ENCODE measurements at places on chromosomes 11 and 22.
A peak's percentile ranks its signal among the peaks of the same experiment; 100 is the strongest.

DNA sequence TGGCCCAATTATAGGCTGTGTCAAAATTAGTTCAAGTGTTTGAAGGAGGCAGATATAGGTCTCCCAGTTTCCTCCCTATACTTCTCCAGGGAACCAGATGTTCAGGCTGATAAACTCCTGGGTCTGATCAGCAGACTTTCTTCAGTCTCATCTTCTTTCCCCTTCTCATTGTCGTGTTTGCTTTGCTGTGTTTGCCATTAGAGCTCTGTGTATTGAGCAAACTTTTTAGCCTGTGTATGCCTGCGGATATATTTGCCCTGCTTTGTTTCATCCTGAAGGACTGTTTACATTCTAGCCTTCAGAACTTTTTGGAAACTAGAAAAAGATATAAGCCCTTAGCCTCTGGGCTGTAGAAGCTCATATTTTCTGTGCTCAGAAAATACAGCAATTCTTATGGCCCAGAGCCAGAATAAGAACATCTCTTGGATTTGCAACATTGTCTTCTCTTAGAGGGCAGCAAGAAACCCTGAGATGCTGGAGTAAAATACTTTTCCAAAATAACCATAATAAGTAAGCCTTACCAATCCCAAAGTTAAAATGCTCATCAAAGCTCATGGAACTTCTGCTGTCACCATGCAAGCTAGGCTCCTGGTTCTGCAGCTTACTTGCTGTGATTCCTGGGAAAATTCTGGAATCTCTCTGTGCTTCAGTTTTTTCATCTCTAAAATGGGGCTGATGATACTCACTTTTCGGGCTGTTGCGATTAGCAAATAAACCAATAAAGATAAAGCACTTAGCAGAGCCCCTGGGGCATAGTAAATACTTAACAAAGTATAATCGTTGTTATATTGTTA is 34.1 kb upstream of the ME3 start:
- no peak for DNase-seq

DNA sequence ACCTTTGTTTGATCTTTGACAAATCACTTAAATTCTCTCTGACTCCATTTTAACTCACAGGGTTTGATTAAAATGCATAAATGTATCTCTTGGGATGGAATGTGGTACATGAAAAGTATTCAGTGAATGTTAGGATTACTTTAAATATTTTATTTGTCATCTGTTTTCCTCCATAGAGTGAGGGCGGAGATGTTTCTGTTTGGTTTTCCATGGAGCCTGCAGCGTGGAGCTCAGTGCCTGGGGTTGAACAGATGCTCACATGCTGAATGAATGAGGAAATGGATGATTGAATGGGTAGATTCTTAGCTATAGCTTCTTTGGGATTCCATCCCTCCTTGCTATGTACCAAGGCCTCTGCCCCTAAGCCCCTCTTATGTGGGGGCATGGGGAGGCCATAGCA is 10.0 kb downstream of the TSPAN18 start:
- DNase-seq, result no peak

GRCh38 chr11:126420698-126421256 is 65.3 kb downstream of the ST3GAL4 start:
- DNase-seq, result no peak

DNA sequence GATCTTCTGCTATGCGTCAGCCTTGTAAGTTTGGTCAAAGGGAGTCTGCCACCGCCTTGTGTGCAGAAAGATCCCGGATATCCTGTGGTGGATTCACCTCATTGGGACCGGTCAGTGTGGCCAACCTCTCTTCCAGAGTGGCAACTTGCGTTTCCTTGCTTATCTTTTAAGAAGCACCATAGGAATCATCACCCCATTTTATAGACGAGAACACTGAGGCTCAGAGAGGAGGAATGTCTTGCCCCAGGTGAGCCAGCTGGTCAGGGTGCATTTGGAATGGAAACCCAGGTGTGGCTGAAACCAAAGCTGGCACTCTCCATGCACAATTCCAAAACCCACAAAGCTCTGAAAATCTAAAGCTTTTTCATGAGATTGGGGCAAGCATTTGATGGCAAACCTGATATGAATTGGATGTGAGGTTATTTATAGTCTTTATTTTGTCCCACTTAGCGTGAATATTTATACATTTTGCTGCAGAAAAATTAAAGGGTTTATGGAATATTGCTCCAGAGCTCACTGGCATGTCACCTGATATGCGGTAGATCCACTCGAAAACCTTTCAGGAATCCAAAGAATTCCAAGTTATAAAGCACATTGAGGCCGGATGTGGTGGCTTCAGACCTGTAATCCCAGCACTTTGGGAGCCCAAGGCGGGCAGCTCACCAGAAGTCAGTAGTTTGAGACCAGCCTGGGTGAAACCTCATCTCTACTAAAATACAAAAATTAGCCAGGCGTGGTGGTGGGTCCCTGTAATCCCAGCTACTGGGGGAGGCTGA is 12.1 kb upstream of the EIF3D start:
- DNase-seq, result no peak

DNA sequence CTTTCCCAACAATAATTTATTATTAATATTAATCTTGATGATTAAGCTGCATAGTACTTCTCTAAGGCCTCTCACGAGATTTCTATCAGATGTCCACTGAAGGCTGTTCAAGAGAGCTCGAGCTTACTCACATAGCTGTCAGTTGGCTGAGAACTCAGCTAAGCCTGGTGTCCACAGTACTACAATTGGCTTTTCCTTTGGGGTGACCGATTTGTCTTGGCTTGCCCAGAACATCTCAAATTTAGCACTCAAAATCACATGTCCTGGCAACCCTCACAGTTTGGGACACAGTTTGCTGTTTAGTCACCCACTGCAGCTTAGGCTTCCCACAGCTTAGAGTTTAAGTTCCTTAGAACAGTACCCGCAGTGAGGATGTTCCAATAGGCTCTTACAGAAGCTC is 96.5 kb downstream of the LUZP2 start:
- DNase-seq, result no peak

DNA sequence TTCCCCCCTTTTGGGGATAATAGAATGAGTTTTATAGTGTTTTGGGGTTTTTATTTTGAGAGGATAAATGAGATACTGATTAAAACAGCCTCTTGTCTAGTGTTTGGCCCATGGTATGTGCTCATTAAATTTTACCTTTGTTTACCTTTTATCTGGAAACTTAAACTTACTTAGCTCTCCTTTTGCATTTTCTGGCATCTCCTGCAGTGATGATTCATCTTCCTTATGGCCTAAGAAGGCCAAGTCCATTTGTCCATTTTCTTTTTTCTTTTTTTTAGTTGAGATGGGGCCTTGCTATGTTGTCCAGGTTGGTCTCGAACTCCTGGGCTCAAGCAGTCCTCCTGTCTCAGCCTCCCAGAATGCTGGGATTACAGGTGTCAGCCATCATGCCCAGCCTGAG is 156.3 kb downstream of the COMMD9 start:
- no peak for DNase-seq

DNA sequence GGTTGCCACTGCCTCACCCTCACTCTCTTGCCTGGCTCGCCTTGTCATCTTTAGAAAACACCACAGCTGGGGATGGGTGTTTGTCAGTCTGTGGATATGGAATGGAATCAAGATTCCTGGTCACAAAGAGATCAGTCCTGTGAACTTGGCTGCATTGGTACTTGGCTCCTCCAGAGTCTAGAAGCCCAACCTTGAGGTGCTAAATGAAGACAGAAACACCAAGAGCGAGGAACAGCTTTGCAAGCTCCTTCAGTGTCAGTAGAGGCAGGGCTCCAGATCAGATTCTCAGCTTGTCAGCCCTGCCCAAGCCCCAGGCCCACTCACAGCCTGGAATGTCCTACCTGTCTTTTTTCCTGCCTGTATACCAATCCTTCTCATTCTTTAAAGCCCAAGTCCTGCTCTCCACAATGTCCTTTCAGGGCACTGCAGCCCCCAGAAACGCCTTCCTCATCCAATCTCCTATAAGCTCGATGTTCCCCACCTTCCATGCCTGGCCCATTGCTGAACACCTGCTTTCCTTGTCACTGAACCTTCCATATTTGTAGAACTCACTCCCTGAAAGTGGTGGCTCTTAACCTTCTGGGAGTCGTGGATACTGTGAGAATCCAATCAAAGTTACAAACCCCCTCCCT is 188.9 kb downstream of the BCR start:
- DNase-seq, result peak; percentile 90

- DNase-seq, result no peak
These were observed 1077.3 kb downstream of the TBC1D22A start for GRCh38 chr22:47839595-47840227.

Measured in esophagus muscularis mucosa (tissue), 4 donors.